Activated T-helper 2 cell treated with anti-CD3 and anti-CD28 coated beads, Interferon-gamma antibody, Interleukin-2, Interleukin-4, amounts not matched to agents 10 μg/mL and 5 μg/mL and 100 μg/mL, durations not matched to agents 14 hours and 24 hours and 36 hours (primary cell): ENCODE measurements at places on chromosomes 16 and 17. TPM values are rescaled to one million over a fixed set of nuclear protein-coding genes. Genes with fewer than 3 reads are reported as not detected.

Gene DOC2A
- 0.87 and 1.2 TPM in 2 replicates for total RNA-seq

Gene ALDOA
- total RNA-seq = 2,017 and 2,037 TPM in 2 replicates

Gene CRHR1
- total RNA-seq = not detected in 2 replicates

DNA sequence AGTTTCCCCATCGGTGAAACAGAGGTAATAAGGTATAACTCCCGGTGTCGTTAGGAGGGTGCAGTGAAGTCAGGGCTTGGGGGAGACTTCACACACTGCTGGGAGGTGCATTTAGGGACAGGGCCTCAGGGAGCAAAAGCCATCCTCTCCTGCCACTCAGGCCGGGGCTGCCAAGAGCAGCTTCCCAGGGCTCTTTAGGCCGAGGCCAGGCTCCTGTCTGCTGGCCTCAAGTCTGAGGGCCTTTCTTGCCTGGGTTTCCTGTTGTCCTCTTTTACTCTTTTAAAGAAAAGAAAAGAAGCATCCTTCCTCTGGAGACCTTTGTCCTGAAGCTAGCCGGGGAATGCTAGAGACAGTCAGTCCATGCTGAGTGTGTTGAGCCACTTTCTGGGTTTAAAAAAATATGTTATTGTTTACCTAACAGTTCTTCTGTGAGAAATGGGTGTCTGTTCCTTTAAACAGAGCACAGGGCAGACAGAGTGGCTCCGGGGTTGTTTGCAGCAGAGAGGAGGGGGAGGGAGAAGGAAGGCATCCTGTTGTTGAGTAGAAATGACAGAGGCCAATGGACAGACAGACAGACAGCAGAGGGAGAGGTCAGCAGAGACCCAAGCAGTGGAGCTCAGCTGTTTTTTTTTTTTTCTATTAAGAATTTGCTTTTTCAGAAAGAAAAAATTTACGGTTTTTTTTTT, 79.1 kb downstream of the C17orf67 start:
- peaks cover 9% of the 10 kb centered on the region for H3K4me1 ChIP-seq
- no peak for DNase-seq
- H3K27ac ChIP-seq = no peak overlapping the region
- H3K36me3 ChIP-seq = no peaks in the 10 kb centered on the region
- H3K27me3 ChIP-seq = no peaks in the 10 kb centered on the region
- no peak overlapping the region for H3K4me3 ChIP-seq

GRCh38 chr16:588639-588888, 1.3 kb upstream of the RAB40C start:
- peaks cover 9% of the 10 kb centered on the region for H3K36me3 ChIP-seq
- peak overlapping the region; percentile 91 for H3K4me3 ChIP-seq
- peak overlapping the region; percentile 97 for H3K27ac ChIP-seq

GRCh38 chr17:6205525-6205924, 135.3 kb downstream of the WSCD1 start:
- H3K27me3 ChIP-seq = no peaks in the 10 kb centered on the region
- H3K27ac ChIP-seq = no peak overlapping the region
- no peak overlapping the region for H3K4me3 ChIP-seq
- H3K4me1 ChIP-seq = no peaks in the 10 kb centered on the region
- no peaks in the 10 kb centered on the region for H3K36me3 ChIP-seq
